ENCODE measurements at places on chromosomes 2 and 18.
A peak's percentile ranks its signal among the peaks of the same experiment; 100 is the strongest.

- DNase-seq: peak; percentile 68
Measured at GRCh38 chr2:25951071-25951547, 31.2 kb downstream of the KIF3C start.

- DNase-seq: no peak
Measured at GRCh38 chr2:188798159-188798558, 176.0 kb upstream of the COL3A1 start.

DNA sequence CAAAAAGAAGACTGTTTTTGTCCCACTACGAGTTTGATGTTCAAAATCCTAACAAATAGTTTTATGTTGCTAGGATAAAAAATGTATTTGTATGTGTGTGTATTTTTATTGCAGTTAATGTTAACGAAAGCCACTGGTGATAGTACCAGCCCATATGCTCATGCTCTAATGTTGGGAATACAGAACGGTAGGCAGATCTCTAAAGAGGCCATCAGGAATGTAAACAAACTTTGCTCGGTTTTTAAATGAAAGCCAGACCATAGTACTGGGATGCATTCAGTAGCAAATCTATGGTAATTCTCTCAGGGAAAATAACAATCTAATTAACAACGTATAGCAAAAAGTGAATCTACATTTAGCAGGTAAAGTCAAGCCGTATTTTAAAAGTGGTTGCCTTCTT, 208.1 kb downstream of the NEDD4L start:
- DNase-seq: no peak

- DNase-seq: no peak
Measured at GRCh38 chr2:124978597-124978996, 953.5 kb downstream of the CNTNAP5 start.

GRCh38 chr2:231036578-231037106, 681 bp upstream of the C2orf72 start:
- DNase-seq: no peak

- no peak for DNase-seq
Measured at GRCh38 chr2:157438863-157439823, 4.7 kb downstream of the CYTIP start.

- DNase-seq: no peak
Measured at GRCh38 chr2:25252291-25253152, 84.1 kb upstream of the POMC start.

- no peak for DNase-seq
Measured at GRCh38 chr2:46793423-46794416, 121.9 kb downstream of the MCFD2 start.
